ENCODE measurements at places on chromosomes 3 and 15.

DNA sequence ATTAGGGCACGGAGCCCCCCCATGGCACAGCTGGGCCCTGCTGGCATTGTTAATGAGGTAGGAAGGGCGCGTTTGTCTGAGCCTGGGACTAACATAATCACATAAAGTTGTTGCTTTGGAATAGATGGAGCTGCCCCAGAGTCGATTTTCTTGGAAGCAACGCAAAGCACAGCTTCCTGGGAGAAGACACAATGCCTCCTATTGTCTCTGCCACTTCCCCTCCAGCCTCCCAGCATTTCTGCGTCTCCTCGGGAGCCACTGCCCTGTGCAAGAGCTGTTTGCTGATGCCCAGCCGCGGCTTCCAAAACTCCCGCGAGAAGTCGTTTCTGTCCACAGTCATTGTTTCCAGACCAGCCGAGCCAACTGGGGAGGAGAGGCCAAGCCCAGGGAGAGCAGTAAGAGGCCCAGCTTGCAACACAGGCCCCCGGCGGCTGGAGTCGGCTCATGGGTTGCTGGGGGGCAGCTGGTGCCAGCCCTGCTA is 18.1 kb upstream of the ALDH1A3 start:
- no peak for DNase-seq

GRCh38 chr3:153927107-153927506 is 194.1 kb upstream of the ARHGEF26 start:
- DNase-seq: no peak

DNA sequence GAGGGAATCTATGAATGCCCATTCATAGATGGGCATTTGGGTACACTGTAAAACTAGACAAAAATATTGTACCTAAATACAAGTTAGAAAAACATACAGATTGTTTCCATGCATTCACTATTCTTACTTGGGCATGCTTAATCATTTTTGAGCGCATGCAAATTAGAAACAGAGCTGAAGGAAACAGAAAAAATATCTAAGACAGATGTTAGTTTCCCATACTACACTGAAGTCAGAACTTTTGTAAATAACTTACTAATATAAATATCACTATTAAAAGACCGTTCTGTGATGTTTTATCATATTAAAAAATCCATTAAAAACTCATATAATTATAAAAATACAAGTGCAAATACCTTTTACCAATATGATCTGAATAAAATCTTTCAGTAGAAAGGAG is 58.7 kb downstream of the GOLIM4 start:
- DNase-seq: no peak

DNA sequence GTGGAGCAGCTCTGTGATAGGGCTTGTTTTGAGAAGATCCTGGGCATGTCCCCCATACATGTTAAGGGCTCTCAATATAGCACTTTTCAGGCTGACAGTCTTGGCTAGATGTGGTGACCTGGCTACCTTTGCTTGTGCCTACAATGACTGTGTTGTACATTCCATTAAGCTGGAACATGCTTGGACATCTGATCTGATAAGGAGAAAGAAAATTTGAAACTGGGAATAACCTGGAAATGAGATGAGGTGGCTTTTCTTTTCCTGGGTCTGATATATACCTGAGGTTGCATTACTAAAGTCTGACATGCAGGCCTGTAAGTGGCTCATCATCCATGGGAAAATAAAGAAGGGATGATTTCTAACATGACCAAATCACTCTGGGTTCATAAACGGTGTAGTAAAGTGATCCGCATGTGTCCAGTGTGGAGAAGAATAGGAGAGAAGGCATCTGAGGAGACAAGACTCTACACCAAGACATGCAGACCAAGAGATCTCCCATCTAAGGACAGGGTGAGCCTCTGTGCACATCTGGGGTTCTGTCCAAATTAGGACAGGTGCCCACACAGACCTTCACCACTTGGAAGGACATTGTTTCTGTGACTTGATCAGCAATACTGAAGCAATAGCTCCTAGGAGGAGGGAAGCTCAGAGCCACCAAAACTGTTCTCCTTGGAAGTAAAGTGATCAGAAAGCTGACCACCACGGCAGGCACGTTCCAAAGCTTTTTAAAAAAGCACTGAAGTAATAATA is 62.0 kb downstream of the KLHL6 start:
- DNase-seq: no peak

GRCh38 chr3:2526926-2527325 is 428.3 kb downstream of the CNTN4 start:
- no peak for DNase-seq

- no peak for DNase-seq
Measured at GRCh38 chr3:119600732-119601131, 3.0 kb downstream of the PLA1A start.

DNA sequence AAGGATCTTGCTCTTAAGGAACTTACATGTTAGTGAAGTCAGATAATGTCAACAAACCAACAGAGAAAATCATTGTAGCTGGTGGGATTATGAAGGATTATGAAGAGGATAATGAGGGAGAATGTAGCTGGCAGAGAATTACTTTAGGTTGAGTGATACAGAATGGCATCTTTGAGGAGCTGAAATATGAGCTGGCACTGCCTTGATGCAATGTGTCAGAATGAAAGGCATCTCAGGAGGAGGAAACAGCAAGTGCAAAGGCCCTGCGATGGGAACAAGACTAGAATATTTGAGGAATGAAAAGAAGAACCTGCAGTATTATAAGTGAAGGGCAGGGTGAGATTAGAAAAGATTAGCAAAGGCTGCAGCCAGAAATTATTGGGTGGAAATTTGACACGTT is 237.2 kb upstream of the ADAMTS9 start:
- no peak for DNase-seq

DNA sequence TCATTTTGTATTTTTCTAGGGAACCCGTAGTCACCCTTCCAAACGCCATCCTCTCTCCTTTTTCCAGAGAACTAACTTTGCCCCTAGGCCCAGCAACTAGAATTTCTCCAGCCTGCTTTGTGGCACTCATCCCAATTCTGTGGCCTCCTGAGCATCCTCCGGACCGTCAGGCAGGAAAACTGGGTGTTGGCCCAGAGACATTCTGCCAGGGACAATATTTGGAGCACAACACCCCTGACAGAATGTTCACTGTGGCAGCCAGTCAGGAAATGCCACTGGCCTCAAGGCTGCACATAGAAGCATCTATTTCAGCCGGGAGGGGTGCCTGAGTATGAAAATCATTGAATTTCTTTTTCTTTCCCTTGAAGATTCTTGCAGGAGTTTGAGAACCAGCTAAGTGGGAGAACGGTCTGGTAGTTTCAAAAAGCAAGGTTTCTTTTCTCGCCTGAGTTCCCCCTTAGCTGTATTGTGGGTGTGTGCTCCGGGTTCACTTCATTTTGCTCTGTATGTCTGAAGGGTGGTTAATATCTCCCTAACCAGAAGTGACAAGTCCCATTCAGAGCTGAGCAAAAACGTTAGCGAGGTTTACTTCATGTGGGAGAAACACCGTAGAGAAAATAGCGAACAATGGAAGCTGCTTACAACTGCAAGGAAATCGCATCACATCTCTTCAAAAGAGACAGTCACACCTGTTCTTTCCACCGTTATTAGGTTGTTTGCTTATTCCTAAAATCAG is 108.1 kb upstream of the TPM1 start:
- no peak for DNase-seq

DNA sequence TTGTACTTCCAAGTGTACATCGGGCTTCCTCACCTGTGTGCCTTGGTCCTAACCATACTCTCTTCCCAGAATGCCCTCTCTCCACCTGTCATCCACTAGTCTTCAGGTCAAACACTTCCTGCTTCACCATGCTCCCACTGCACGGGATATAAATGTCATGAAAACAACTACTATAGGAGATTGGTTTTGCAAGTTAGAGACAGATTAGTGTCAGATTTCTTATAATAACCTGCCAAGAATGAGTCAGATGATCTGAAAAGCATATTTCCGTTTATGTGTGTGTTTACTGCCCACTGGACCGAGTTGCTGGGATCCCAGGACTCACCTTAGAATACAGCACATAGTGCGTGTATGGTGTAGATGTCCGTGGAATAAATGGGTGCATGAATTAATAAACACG is 21.4 kb downstream of the PLA1A start:
- no peak for DNase-seq

- no peak for DNase-seq
Measured at GRCh38 chr3:8460815-8461456, 40.7 kb upstream of the LMCD1 start.

GRCh38 chr15:67613211-67613610 is 70.7 kb downstream of the MAP2K5 start:
- no peak for DNase-seq
